Memory B cell (primary cell): ENCODE measurements at places on chromosomes 12 and 14.

- no peak for DNase-seq
Observed at GRCh38 chr12:49930515-49931288, 19.8 kb upstream of the AQP2 start.

DNA sequence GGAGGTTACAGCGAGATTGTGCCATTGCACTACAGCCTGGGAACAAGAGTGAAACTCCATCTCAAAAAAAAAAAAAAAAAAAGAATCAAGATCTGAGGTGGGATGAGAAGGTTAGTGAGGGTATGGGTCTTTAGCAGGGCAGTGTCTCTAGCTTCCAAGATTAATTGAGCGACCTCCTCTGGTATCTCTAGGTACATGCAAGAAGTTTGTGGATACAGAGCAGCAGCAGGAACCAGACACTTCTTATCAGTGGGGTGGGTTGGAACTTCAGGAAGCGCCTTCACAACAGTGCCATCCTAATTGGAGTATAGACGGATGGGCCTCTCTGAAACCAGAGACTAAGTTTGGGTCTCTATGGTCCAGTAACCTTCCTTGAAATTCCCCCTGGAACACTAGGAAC lies 51.9 kb upstream of the CISTR start:
- no peak for DNase-seq

DNA sequence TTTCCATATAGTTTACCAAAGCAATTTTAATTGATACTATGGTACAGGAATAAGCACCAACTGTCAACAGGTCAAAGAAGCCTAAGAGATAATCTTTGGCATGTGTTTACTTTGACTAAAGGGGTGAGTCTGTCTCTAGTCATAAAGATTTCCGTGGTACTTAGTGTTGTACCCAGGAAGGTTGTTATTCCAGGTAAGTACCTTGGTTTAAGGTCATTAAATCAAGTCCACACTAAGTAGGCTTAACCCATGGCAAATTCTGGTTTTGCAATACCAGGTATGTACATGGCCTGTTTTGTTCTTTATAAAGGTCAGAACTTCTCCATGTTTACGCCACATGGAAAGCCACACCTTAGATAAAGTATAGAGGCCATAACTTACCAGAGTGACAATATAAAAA lies 10.0 kb downstream of the MAX start:
- no peak for DNase-seq

GRCh38 chr12:115160271-115161128 lies 476.5 kb upstream of the TBX3 start:
- no peak for DNase-seq

- no peak for DNase-seq
Observed at GRCh38 chr14:39417014-39417413, 15.2 kb downstream of the FBXO33 start.

DNA sequence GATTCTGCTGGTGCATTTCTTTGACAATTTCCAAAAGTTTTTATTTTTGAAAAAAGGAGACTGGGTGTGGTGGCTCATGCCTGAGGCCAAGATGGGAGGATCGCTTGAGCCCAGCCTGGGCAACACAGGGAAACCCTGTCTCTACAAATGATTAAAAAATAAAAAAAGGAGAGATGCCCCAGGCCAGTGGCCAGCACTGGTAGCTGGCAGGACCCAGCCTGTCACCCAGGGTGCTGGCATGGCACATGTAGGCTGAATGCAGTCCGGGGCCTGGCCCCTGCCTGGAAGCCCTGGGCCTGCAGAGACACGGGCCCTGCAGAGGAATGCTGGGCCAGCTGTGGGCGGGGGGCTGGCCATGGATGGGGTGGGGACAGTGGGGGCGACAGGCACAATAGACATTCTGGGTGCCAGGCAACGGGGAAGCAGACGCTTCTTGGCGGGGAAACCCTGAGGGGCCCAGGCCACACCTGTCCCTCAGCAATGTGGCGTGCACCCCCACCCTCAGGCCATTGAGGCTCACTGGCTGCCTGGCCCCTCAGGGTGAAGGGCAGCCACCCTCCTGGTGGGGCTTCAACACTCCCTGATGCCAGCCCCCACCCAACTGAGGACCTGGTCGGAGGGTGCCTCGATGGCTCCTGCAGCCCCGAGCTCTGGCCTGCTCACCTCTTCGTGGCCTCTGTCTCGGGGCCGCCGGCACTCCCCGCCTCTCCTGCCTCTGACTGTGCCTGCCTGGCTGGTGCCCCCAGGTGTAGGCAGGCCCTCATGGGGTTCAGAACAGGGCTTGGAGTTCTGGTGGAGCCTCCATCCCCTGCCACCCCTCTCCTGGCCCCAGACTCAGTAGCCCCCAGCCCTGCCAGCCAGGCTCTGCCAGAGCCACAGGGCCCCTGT lies 12.1 kb downstream of the TRMT61A start:
- DNase-seq: no peak

- no peak for DNase-seq
Observed at GRCh38 chr12:89494411-89495231, 30.0 kb downstream of the GALNT4 start.

- no peak for DNase-seq
Observed at GRCh38 chr12:117718559-117718958, 250.2 kb downstream of the KSR2 start.

- DNase-seq: no peak
Observed at GRCh38 chr14:75399843-75400775, 27.7 kb upstream of the JDP2 start.

DNA sequence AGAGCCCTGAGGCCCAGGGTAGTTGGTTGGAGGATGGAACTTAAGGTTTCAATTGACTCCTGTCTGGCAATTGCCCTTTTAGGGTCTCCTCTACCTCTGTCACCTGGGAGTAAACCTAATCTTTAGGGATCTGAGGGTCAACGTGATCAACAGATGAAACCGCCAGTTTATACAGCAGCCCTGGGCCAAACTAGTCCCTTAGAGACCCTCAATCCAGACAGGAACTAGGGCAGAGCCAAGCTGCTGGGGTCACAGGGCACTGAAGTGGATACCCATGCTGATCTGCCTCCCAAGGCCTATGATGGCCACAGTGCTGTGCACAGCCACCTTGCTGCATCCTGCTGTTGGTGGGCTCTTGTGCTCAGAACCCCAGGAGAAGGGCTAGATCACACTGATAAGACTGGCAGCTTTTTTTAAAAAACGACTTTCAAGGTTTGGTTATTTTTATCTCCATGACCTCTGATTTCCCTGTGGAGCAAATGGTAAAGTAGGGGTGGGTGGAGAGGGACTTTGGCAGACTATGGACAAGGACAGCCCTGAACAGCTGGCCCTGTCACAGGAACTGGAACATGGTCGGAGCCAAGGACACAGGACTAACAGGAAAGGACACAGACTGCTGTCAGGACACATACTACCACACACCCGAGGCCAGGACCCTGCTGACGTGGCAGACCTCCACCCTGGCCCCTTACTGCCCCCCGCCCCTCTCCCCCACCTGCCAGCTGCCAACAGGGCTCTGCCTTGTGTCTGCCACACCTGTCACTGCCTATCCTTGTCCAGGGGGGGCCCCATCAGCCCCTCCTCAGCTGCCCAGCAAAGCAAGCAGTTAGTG lies 474 bp downstream of the FITM1 start:
- no peak for DNase-seq

DNA sequence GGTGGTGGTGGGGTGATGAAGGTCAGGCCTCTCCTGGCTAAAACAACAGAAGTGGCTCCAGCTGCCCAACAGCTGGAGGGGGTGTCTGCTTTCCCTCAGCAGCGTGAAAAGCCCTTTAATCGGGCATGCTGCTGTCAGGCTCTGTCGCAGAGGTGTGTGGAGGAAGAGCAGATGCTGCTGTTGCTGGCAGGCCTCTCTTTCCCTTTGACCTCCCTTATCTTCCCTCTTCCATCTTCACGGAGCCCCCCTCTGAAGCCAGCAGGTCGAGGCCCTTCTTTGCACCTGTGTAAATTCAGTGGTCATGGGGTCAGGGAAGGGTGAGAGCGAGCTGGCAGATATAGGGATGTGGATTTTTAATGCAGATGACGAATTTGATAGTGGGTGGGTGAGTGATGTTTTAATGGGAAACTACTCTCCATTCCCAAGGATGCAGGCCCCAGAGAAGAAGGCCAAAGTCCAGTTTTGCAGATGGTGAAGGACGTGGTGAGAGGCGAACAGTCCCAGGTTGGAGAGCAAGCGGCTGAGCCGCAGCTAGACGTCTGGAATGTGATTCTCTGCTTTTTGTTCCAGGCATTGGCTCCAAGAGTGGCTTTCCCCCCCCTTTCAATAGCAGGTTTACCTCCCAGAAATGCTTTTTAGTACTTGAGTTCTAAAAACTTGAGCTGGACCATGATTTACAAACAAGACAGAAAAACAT lies 64.0 kb downstream of the SMOC1 start:
- no peak for DNase-seq

DNA sequence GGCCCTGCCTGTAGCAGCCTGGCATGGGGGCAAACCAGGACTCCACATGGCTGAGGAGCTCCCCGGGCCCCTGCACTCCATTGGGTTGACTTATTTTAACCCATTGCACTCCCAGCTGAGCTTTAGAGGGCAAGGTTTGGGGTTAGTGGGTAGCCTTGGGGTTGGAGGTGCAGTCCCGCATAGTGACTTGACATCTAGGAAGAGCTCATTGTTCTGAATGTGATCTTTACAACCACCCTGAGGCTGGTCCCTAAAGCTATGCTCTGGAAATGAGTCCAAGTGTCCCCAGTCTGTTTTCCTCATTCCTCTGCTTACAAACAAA lies 36.4 kb downstream of the NFKBIA start:
- DNase-seq: no peak

DNA sequence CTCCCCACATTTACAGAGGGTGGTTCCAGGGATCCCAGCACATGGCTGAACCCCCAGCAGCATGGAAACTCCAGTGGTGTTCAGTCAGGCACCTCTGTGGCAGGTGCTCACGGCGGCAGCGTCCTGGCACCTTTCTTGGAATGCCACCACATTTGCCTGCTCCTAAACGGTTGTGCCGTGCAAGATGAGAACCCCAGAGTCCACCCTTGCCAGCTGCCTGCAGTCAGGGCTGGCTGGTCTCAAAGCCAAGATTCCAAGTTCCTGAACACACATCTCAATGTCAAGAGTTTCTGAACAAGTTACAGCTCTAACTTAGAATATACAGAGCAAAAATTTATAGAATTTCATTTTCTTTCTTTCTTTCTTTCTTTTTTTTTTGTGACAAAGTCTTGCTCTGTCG lies 38.7 kb downstream of the DDX51 start:
- no peak for DNase-seq

- no peak for DNase-seq
Observed at GRCh38 chr12:121649819-121650353, 19.6 kb downstream of the MORN3 start.

DNA sequence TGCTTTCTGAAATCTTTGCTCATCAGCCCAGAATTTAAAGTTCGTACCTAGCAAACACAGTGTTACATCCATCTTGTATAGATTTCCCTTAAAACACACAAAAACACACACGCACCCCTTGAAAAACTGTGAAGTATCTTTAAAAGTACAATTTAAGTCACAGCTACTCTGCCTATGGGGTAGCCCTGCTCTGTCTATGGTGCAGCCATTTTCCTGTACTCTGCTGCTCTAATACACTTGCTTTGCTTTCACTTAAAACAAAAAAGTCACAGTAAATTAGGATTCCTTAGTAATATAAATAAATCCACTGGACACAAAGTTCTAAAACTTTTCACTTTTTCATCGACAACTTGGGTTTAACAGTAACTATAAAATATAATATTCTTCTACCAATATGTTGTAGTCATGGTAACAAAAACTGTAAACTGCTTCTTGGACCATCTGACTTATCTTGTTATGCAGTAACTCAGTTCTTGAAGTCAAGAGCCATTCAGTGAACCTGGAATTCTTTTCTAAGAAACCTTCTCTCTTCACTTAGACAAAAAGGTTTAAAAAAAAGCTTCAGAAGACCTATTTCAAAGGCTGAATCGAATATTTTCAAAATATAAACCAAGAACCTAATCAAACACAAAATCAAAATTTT lies 63.5 kb downstream of the MED13L start:
- DNase-seq: no peak

DNA sequence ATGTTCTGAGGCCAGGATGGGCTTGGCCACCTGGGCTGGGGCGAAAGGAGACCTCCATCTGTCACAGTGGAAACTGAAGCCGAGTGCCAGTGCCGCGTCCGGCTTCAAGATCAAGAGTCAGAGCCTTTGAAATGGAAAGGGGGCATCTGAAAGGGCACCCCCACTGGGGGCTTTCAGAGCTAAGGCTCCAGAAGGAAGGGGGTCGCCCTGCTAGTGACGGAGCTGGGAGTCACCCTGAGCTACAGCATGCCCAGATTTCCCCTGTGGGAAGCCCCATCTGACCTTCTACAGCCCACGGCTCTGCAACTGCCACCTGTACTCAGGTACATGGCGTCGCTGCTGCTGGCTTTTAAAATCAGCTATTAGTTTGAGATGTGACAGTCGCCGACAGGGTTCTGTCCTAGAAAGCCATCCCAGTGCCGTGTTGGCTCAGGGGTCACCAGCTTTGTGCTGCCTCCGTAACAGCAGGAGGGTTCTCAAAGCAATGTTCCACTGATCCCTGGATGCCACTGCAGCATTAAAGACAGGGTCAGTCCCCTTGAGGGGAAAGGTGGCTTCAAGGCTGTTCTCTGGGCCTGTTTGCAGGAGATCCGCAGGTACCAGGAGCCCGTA lies 31.5 kb downstream of the CCNK start:
- DNase-seq: no peak

DNA sequence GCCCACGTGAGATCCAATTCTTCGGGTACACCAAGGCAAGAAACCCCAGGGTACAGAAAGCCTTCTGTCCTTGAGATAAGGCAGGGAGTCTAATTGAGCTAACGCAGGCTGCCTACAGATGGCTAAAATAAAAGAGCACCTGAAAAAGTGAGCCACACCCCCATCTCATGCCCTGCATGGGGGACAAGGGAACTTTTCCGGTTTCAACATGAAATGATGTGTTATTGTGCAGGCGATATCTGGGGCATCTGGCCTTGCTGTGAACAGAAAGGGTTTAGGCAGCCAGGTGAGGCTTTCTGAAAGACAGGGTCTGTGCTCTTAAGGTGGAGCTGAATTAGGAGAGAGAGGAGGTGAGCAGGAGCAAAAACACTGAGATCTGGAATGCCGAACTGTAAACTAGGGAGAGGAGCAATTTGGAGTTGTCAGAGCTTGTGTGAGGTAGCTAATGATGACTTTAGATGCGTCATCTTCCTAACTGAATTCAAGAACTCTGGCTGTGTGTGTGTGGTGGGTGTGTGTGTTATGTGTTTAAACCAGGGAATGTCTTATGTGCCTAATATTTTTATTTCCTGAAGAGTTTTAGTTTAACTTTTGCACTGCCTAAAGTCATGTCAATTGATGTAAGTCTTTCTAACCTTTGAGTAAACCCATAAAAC lies 20.1 kb upstream of the LDHB start:
- DNase-seq: no peak

GRCh38 chr14:21024585-21025370 lies at the start of gene NDRG2:
Gene NDRG2 (minus strand): TSS chr14:21025061. CDS start chr14:21023315, 1,746 bp downstream.
- peak; percentile 59 for DNase-seq

GRCh38 chr12:117225179-117225578 lies 34.9 kb upstream of the FBXO21 start:
- DNase-seq: no peak
